ENCODE measurements at places on chromosomes 6 and 20. TPM values are rescaled to one million over a fixed set of nuclear protein-coding genes. Genes with fewer than 3 reads are reported as not detected.

GRCh38 chr20:24836661-24837299, 112.3 kb upstream of the CST7 start:
- no peak for ATAC-seq

DNA sequence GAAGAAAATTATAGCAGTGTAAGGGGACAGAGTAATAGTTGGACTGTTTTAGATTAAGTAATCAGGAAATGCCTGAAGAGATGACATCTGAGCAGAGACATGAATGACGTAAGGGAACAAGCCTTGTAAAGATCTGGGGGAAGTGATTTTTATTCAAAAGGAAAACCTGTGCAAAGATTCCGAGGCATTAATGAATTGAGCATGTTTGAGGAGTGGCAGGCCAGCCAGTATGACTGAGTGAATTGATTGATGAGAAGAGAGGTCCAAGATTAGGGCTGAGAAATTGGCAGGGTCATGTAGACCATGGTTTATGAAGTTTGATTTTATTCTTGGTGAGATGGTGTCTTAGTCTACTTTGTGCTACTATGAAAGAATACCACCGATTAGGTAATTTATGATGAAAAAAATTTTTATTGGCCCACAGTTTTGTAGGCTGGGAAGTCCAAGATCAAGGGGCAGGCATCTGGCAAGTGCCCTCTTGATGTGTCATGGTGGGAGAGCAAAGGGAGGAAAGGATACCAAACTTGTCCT, 95.1 kb downstream of the LIN28B start:
- ATAC-seq, result no peak

DNA sequence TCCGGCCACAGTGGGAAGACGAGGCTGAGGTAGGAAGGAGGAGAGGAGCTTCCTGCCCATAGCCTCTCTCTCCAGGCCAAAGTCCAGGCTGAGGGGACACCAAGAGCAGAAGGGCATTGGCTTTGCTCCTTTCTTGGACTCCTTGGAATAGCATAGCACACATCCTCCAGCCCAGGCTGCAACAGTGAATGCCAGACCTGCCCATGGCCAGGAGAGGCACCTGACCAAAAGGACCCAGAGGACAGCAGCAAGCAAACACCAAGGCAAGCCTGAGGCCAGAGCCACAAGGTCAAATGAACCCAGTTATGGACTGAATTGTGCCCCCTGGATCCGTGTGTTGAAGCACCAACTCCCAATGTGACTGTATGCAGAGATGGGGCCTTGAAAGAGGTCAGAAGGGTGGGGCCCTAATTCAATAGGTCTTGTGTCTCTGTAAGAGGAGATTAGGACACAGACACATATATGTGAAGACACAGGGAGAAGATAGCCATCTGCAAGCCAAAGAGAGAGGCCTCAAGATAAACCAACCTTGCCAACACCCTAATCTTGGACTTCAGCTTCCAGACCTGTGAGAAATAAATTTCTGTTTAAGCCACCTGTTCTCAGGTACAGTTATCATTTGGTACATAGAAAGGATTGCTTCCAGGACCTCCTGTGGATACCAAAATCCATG, 126.5 kb upstream of the NXT1 start:
- ATAC-seq, result no peak

DNA sequence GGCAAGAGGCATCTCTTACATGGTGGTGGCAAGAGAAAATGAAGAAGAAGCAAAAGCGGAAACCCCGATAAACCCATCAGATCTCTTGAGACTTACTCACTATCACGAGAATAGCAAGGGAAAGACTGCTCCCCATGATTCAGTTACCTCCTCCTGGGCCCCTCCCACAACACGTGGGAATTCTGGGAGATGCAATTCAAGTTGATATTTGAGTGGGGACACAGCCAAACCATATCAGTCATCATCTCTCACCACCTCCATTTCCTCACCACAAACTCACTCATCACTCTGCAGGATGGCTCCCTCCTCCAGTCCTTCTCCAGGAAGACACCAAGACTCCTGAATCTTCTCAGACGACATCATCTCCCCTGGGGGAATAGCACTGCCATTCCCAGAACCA, 25.8 kb upstream of the SLC16A10 start:
- ATAC-seq, result no peak

DNA sequence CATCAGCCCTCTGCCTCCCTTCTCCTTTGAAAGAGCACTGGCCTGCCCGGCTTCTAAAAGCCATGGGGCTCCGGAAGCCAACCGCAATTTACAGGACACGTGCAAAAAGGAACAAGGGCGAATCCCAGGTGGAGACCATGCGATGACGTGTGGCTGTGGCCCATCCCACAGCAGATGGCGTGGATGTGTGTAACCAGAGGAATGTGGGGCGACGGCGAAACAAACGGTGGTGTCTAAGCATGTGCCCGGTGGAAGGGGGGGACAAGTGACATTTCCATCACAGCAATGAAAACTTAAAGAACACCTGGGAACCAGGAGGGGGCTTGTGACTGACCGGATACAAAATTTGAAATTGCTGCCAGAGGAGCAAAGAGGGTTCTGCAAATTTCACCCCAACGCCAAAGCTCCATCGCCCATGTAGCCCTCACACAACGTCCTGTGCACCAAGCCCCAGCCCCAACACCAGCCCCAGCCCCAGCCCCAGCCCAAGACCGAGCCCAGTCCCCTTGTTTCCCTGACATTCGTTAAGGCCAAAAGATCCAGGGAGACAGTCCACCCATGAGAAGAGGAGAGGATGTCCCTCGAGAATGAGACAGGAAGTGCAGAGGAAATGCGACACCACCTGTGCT, 159.7 kb upstream of the ZNF337 start:
- ATAC-seq, result no peak

- no peak for ATAC-seq
Observed at GRCh38 chr6:105497549-105497948, 94.7 kb upstream of the PREP start.

DNA sequence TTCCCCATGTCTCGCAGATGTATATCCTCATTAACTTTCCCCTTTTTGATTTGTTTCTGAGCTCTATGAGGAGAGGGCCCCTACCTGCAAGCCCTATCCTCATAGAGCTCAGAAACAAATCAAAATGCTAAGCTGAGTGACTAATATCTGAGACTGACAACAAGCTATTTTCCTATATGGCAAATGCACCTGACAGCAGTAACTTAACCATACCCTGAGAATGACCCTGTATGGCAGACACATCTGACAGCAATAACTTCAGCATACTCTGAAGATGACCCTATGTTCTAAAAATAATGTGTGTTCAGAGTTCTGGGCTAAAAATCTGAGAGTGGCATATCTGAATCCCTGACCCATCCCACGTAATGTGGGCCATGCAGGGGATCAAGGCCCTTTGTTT, 79.0 kb upstream of the MEI4 start:
- no peak for ATAC-seq

DNA sequence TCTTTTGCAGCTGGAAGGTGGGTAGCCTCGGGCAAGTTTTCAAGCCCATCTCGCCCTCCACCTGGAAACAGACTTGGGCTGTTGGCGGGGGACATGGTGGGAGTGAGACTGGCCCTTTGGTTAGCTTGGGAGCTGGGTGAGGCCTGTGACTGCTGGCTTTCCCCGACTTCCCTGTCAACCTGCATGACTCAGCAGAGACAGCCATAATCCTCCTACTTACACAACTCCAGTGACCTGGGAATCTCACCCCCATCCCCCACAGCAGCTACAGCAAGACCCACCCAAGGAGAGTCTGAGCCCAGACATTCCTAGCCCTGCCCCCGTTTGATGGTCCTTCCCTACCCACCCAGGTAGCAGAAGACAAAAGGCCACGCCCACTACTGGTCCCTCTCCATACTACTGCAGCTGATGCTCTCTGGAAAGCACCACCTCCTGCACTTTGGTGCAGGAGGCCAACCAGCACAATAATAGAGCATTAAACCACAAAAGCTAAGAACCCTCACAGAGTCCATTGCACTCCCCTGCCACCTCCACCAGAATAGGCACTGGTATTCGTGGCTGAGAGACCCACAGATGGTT, 188.4 kb downstream of the TRDN start:
- no peak for ATAC-seq

The MCCD1 gene
- not detected for total RNA-seq

Data from esophagus mucosa (tissue), 1 donor.